Left ventricle myocardium inferior (tissue), 1 donor: ENCODE measurements at places on chromosomes 2 and 18.

DNA sequence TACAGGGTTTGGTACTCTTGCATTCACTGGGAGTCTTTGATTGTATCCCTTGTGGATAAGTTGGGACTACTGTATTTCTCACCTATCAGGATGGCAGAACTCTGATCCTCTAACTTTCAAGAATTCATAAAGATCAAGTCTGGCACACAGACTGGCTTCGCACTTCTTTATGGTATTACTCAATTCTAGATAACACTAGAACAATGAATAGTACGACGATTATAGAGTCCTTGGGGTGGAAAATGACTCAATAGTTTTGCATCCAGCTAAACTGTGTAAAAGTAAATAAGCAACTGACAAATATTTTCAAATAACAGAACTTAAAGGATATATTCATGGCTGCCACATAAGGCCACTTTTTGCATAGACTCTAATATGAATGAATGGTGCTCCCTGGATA, 103.4 kb upstream of the MEX3C start:
- H3K36me3 ChIP-seq, result no peaks in the 10 kb centered on the region
- H3K4me3 ChIP-seq, result no peak overlapping the region
- H3K4me1 ChIP-seq, result no peaks in the 10 kb centered on the region
- no peak overlapping the region for H3K27ac ChIP-seq
- no peak for DNase-seq

DNA sequence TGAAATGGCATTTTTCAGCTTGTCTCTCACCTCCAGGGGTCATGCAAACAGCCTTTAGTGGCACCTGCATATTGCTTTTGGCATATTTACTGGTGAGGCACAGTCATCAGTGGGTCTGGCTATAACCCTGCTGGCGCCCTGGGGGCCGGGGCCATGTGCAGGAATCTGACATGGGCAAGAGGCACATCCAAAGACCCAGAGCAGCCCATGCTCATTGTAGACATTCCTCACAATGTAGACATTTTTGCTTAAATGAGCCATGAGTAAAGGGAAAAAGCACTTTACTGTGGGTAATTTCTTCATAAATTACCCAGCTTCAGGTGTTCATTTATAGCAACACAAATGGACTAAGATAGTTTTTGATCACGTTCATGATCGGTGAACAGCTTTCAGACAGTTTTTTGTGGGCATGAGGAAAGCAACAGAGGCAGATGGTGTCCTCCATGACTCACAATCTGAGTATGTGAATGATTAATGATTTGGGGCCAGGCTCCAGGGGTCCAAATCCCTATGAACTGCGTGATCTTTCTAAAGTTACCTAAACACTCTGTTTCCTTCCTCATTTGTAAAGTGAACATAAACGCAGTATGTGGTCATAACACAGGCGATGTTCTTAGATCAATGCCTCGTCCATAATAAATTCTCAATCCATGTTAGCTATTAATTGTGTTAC, 85.8 kb downstream of the LIPG start:
- H3K36me3 ChIP-seq, result no peaks in the 10 kb centered on the region
- H3K27me3 ChIP-seq, result peaks cover 43% of the 10 kb centered on the region
- peaks cover 35% of the 10 kb centered on the region for H3K4me1 ChIP-seq
- H3K27ac ChIP-seq, result peak overlapping the region; percentile 59
- no peak for DNase-seq
- no peak overlapping the region for H3K4me3 ChIP-seq

DNA sequence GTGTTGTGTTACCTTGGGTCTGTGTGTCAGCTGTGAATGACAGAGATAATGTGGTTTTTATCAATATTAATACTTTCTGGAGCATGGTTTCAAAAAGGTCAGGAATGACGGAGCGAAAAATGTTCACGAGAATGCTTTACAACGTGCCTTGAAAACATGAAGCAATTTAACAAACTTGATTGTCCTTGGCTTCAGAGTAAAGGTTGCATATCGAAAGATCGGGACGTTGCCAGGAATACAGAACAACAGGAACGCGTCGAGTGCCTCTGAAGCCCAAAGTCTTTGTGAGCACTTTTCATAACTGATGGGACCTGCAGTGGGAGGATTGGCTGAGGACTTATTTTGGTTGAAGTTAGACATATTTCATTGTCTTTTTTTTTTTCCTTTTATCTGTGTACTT, 206.1 kb downstream of the ZNF407 start:
- H3K4me1 ChIP-seq, result peaks cover 34% of the 10 kb centered on the region
- no peaks in the 10 kb centered on the region for H3K27me3 ChIP-seq
- no peak for DNase-seq
- H3K36me3 ChIP-seq, result no peaks in the 10 kb centered on the region
- H3K27ac ChIP-seq, result peak overlapping the region; percentile 65
- peak overlapping the region; percentile 44 for H3K4me3 ChIP-seq

DNA sequence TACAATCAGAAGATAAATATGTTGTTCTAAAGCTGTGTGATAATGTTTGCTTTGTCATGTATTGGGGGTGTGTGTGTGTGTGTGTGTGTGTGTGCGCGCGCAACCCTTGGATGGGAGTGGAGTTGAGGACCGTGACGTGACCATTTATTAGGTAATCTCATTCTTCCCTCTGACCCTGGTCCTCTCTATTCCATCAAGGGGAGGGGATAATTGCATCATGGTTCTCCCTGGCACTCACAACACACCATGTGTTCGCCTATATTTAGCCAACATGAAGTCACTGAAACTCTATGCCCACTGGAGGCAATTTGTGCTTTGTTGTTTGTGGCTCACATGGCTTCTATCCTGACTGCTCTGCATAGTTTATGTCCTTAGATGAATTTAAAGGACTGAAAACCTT, 79.8 kb upstream of the LRPPRC start:
- peaks cover 4% of the 10 kb centered on the region for H3K4me1 ChIP-seq
- no peaks in the 10 kb centered on the region for H3K36me3 ChIP-seq
- no peak overlapping the region for H3K4me3 ChIP-seq

DNA sequence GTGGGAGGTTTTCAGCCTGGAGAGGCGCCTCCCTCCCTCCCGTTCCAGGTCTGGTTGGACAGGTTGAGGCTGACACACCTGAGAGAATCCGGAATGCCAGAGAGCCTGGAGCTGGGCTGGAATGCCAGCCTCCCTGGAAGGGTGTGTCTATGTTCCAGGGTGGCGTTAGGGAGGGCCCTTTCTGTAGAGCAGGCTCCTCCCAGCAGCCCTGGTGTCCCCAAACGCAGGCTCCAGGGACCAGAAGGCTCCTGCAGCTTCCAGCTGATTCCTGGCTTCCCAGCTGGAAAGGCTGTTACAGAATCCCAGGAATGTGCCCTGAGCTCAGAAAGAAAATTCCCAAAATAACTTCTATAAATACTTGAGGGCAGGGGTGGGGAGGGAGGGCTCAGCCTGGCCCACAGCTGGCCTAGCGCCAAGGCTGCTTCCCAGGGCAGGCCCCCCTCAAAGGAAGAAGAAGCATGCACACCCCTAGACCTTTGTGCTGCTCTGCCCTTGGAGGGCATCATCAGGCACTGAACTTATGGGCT, 85.4 kb downstream of the STPG4 start:
- H3K36me3 ChIP-seq, result no peaks in the 10 kb centered on the region
- H3K4me1 ChIP-seq, result peaks cover 95% of the 10 kb centered on the region
- peak overlapping the region; percentile 93 for H3K27ac ChIP-seq

DNA sequence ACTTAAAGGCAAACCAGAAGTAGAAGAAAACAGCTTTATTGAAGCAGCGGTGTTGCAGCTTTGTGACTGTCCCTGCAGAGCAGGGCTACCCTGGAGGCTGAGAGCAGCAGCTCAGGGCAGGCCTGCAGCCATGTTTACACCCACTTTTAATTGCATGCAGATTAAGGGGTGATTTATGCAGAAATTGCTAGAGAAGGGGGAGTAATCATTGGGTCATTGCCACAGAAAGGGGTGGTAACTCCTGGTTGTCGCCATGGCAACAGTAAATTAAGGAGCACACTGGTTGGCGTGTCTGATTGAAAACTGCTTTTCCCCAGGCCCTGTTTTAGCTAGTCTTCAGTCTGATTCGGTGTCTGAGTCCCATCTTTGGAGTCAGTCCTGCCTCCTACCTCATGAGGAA, 195.4 kb upstream of the HDAC4 start:
- no peaks in the 10 kb centered on the region for H3K4me1 ChIP-seq
- H3K27ac ChIP-seq, result no peak overlapping the region
- H3K36me3 ChIP-seq, result no peaks in the 10 kb centered on the region
- peaks cover 9% of the 10 kb centered on the region for H3K27me3 ChIP-seq
- no peak for DNase-seq
